ENCODE measurements at places on chromosomes 7 and 10.

DNA sequence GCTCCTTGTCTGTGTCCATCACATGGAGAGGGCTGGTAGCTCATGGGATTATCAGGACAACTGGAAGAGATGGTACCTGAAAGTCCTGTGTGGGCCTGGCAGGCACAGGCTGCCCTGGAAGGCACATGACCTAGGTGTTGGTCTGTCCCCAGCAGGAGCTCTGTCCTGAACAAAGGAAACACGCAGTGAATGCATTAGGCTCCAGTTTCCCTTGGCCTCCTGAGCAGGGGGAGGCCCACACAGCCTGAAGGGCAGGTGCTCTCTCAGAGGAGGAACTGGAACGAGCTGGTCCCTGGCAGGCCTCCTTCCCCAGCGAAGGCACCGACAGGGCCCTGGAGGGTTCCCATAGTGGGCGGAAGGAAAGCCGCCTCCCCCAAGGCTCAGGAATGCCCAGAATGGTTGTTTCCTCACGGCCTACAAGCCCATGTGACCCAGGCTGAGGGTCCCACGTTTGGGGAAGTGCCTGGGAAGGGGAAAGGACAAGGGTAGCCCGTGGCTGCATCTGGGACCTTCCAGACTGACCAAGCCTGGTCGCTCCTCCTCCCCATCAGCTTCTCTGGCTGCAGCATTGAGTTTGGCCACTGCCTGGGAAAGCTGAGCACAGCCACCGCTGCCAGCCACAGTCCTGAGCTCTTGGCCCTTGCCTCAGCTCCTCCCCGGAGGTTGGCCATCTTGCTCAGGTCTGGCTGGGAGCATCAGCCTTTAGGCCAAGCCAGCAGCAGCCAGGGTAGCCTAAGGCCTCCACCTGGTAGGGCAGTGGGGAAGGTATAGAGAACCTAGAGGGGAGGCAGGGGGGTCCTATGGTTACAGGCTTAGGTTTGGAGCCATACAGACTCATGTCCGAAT, 21.8 kb downstream of the CXCL12 start:
- no peak for DNase-seq

DNA sequence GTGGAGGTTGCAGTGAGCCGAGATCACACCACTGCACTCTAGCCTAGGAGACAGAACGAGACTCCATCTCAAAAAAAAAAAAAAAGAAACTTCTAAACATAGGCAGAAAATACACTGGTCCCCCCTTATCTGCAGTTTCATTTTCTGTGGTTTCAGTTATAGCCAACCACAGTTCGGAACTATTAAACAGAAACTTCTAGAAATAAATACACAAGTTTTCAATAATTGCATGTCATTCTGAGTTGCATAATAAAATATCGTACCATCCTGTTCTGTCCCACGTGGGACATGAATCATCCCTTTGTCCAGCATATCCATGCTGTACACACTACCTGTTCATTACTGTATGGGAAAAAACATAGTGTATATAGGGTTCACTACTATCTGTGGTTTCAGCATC, 8.0 kb downstream of the XRCC2 start:
- no peak for DNase-seq

GRCh38 chr7:57424515-57425238, 25.3 kb upstream of the ZNF716 start:
- DNase-seq: no peak

DNA sequence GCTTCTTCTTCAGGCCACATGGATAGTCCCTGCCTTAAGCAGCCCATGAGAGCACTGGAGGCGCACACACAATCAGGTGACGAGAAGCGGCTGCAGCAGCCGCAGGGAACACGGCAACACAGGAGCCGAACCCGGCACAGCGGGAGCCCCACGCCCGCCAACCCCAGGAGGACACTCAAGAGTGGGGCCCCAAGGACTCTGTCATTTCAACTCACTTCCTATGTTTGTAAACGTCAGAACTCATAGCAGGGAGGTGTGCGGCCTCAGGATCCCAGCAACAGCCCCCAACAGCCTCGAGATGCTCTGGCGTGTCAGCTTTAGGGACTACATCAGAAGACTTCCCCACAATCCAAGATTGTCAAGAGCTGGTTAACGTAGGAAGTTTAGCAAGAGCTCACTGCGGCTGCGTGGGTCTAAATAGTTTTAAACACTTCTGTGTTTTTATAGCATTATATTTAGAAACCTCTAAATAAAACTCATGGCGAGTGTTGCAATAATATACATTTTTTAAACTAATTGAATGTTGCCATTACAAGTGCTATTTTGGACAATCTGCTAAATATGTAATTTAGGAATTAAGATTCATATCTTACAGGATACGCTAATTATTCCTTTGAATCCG, 123.4 kb downstream of the MAD1L1 start:
- DNase-seq: no peak

GRCh38 chr7:156918635-156919034, 25.7 kb upstream of the LMBR1 start:
- DNase-seq: no peak

GRCh38 chr10:69057261-69057950, 30.5 kb upstream of the SRGN start:
- no peak for DNase-seq

GRCh38 chr7:158239290-158239981, 348.2 kb downstream of the PTPRN2 start:
- DNase-seq: no peak

DNA sequence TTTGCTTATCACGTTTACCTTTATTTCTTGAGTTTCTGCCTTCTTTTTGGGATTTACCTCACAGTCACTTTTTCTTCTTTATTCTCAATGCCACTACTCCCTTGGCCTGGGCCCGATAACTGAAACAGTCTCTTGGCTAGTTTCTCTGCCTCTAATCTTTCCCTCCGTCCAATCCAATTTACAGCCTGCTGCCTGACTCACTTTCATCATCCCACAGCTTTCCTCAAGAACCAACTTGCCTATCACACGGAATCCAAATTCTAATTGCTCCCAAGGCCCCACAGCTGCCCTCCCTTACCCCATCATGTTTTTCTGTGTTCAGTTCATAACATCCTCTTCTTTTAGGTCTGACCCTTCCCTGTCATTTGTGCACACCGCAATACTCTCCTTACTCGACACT, 121.4 kb downstream of the HIPK2 start:
- no peak for DNase-seq

GRCh38 chr7:114263219-114263618, 151.4 kb upstream of the FOXP2 start:
- DNase-seq: no peak
